ENCODE measurements at places on chromosomes 6 and 20.

GRCh38 chr20:50048420-50049166, 64.4 kb downstream of the UBE2V1 start:
- peak; percentile 9 for DNase-seq

- DNase-seq: no peak
These were observed 51.8 kb upstream of the SLCO4A1 start for GRCh38 chr20:62590309-62591121.

DNA sequence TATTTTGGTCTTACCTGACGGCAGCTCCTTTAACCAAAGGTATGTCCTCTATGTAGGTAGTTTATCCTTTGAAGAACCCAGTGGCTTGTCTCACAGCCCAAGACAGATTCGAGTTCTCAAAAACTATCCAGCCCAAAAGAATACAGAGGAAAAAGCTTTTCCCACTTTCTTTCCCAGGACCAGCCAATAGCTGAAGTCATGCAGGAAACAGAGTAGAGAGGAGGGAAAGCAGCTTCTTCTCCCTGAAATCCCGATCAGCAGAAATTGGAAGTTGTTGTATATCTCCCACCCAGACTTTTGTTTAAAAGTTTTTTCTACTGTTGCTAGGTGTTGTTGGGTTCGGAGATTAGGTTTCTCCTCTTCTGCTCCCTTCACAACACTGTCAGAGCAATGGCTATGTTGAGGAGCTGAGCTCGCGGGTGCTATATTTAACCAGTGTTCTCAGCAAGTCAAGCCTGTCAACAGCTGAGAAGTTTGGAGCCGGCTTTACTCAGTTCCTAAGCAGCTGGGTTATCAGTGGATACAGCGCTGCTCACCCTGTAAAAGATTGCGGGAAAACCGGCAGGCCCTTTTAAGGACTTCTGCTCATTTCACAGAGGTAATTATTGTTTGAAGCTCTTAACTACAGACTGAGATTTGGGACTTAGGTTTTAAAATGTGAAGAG, at the start of gene FILIP1:
Gene FILIP1 (minus strand): TSS at position 401 of the 665 bp plus-strand sequence. CDS start 78,828 bp downstream, outside the sequence.
- no peak for DNase-seq

GRCh38 chr6:31353384-31353945, 3.5 kb downstream of the HLA-B start:
- no peak for DNase-seq
